ENCODE measurements at places on chromosomes 7 and 10. TPM values are rescaled to one million over a fixed set of nuclear protein-coding genes. Genes with fewer than 3 reads are reported as not detected.

- DNase-seq = no peak
Measured at GRCh38 chr7:64887756-64888508, 15.1 kb upstream of the ZNF273 start.

- no peak for DNase-seq
Measured at GRCh38 chr10:47173929-47174442, 126.0 kb upstream of the GDF10 start.

DNA sequence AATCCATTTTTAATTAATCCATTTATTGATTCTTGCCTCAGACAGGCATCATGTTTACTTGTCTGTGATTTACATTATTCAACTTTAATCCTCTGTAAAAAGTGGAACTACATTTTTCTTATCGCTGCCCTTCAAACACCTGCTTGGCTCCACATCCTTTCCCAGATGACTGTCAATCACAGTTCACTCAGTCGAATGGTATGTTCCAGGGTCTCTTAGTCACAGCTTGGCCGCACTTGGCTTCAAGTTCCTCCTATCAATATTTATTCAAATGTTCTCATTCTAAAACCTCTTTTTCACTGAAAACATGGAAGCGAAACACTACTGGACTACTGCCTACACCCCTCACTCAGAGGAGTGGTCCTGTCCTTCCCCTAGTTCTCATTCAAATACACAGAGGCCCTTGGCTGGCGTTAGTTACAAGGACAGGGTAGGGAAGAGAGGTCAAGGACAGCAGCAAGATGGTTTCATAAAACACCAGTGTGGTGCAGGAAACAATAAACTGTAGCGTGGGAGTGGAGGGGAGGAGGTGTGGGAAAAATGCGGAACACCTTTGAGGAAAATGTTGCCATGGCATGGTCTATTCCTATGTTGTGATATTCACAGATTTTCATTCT lies 143.2 kb downstream of the USP6NL start:
- peak; percentile 51 for DNase-seq

- no peak for DNase-seq
Measured at GRCh38 chr7:136640977-136641376, 227.5 kb upstream of the CHRM2 start.

The CYP17A1 gene
- not detected for total RNA-seq

The TNS3 gene
- 15.8 TPM for total RNA-seq
